Activated T-helper 1 cell treated with anti-CD3 and anti-CD28 coated beads, Interleukin-12 subunit alpha, Interleukin-12 subunit beta, Interleukin-2, Interleukin-4 antibody, amounts not matched to agents 30 ng/mL and 10 ng/mL and 1 ng/mL, durations not matched to agents 14 hours and 24 hours and 36 hours (primary cell): ENCODE measurements at places on chromosomes 3 and 15.

DNA sequence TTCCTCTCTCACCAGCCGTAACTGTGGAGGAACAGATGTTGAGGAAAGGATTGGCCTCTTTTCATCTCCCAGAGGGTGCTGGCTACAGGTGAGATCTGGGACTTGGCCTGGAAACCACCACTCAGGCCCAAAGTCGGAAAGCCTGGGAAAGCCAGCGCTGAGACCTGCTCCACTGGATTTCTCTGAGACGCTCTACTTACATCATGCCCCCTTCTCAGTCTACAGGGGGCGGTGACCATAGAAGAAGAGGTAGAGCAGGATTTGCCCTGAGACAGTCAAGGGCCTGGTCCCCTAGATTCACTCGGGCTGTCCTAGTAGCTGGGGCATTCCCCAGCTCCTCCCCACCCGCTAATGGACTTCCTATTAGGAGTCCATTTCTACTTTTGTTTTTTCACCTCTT, 80.9 kb downstream of the C3orf38 start:
- no peak for DNase-seq

DNA sequence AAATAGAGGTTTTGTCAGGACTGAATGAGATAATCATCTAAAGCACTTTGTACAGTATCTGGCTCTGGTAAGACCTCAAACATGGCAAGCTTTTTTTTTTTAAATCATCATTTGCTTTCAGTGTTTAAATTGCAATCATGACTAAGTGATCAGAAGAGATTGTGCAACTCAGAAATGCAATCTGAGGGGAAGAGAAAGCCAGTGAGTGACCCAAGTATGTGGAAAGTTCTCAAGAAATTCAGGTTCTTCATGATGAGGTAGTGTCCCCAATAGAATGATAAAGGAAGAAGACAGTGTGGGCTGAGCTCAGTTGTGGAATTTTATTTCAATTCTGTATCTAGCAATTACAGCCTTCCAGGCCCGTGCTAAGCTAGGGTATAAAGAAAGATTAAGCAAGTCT, 132.2 kb upstream of the TBC1D5 start:
- DNase-seq, result no peak

GRCh38 chr3:142009029-142009428, 132.6 kb downstream of the ATP1B3 start:
- DNase-seq, result no peak

GRCh38 chr3:106965307-106965706, 411.9 kb upstream of the CCDC54 start:
- no peak for DNase-seq

GRCh38 chr3:11548721-11549131, 95.0 kb downstream of the VGLL4 start:
- DNase-seq, result no peak
